Caco-2 (cell line): ENCODE measurements at places on chromosomes 12 and 14. TPM values are rescaled to one million over a fixed set of nuclear protein-coding genes. Genes with fewer than 3 reads are reported as not detected.

Gene RPGRIP1
- total RNA-seq: 0.12 TPM in 1 of 2 replicates, not detected in the other

Gene PGAM5
- 78.1 and 87.8 TPM in 2 replicates for total RNA-seq

Gene BCL2L2
- 19.1 and 20.8 TPM in 2 replicates for total RNA-seq

Gene MMP17
- 3.6 and 4.6 TPM in 2 replicates for total RNA-seq

Gene MEG3
- 0.37 TPM in 1 of 2 replicates, not detected in the other for total RNA-seq

Gene SMAGP
- total RNA-seq: 95.1 and 108 TPM in 2 replicates

Gene KRT80
- 0.26 and 0.29 TPM in 2 replicates for total RNA-seq

Gene RNF34
- 50.5 and 54.1 TPM in 2 replicates for total RNA-seq

Gene GSKIP
- total RNA-seq: 24.1 and 27.9 TPM in 2 replicates

Gene DDHD1
- total RNA-seq: 8.8 and 9.0 TPM in 2 replicates

Gene SERPINA10
- 5.6 and 7.3 TPM in 2 replicates for total RNA-seq

Gene RNASE7
- total RNA-seq: not detected in 2 replicates

Gene CCDC196
- total RNA-seq: not detected in 2 replicates

GRCh38 chr14:25004389-25004809 is 45.5 kb downstream of the STXBP6 start:
- H3K4me1 ChIP-seq: peaks cover 76% of the 10 kb centered on the region
- no peak for DNase-seq
- H3K27ac ChIP-seq: peak overlapping the region; percentile 48
- H3K27me3 ChIP-seq: no peaks in the 10 kb centered on the region
- H3K4me3 ChIP-seq: no peak overlapping the region
- no peaks in the 10 kb centered on the region for H3K36me3 ChIP-seq

GRCh38 chr12:76927170-76927784 is 48.5 kb upstream of the CSRP2 start:
- no peaks in the 10 kb centered on the region; the same call in 1 of the 2 replicates for H3K27me3 ChIP-seq
- H3K4me1 ChIP-seq: no peaks in the 10 kb centered on the region
- no peak overlapping the region for H3K27ac ChIP-seq
- DNase-seq: peak; percentile 38
- no peak overlapping the region for H3K4me3 ChIP-seq
- H3K36me3 ChIP-seq: no peaks in the 10 kb centered on the region

DNA sequence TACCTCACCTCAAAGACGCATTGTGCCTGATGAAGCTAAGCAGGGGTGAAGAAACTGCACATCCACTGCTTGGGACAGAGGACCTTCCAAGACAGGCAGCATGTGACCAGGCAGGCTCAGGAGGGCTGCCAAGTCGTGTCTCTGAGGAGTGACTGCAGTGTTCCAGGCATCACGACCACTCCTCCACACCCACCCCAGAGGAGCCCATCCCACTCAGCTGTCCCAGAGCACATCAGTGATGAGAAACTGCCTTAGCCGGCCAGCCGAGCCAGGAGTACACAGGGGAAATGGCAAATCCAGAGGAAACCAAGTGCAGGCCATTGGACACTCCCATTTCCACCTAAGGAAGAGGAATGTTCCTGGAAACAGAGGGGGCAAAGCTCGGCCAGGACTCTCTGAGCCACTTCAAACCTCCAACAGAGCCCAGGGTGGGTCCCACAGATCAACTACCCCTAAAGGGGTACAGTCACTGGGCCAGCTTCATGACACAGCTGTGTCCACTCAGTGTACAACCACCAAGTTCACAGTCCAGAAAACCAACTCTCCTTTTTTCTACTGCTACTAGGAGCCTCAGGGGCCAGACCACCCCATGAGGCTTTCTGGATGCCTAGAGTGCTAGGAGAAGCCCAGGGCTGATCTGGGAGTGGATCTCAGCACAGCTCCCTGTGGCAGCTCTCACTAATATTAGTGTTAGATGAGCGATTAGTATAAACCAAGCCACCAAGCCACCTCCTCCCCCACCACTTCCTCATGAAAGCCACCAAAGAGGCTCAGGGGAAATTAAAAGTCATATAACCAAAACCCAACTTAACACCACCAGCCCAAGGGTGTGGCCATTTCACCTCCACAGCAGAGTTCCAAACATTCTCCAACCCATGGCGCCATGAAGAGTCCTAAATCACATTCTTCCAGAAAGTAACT is 15.4 kb downstream of the PXN start:
- H3K27ac ChIP-seq: no peak overlapping the region
- H3K36me3 ChIP-seq: peaks cover 1% of the 10 kb centered on the region
- DNase-seq: no peak
- H3K4me3 ChIP-seq: no peak overlapping the region
- no peaks in the 10 kb centered on the region for H3K27me3 ChIP-seq
- H3K4me1 ChIP-seq: peaks cover 45% of the 10 kb centered on the region

DNA sequence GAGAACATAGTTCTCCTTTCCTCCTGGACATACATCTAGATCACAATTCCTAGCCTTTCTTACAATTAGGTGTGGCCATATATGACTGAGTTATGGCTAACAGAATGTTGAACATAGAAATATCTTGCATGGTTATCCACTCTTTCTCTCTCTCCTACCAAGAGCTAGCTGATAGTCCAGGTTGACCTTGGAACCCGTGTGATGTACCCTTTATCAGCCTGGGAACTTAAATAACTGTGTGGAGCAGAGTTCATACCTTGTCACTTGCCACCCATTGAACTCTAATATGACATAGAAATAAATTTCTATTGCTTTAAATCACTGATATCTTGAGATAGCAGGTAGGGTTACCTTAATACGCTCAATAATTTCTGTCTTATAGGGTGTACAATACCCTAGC is 115.9 kb downstream of the TPH2 start:
- no peak overlapping the region for H3K4me3 ChIP-seq
- H3K36me3 ChIP-seq: no peaks in the 10 kb centered on the region
- no peak for DNase-seq
- no peaks in the 10 kb centered on the region for H3K27me3 ChIP-seq
- H3K27ac ChIP-seq: peak overlapping the region; percentile 96

DNA sequence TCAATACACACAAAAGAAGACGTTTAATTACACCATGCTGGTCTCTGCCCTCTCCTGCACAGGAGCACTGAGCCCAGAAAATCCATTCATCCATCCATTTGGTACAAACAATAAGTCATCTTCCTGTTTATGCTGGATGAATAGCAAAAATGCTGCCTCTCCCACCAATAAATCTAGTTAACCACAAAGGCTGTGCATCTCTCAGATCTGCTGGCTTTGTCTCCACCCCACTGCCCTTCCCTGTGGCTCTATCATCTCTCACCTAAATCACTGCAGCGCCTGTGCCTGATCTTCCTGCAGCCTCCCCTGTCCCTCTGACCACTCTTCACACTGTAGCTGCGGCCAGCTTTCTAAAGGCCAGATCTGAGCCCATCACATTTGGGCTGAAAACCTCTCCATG is 72.9 kb upstream of the DDX11 start:
- no peak overlapping the region for H3K27ac ChIP-seq
- H3K36me3 ChIP-seq: no peaks in the 10 kb centered on the region
- H3K27me3 ChIP-seq: no peaks in the 10 kb centered on the region; the same call in 1 of the 2 replicates

- H3K4me3 ChIP-seq: no peak overlapping the region
- H3K36me3 ChIP-seq: no peaks in the 10 kb centered on the region
- no peaks in the 10 kb centered on the region for H3K27me3 ChIP-seq
- H3K4me1 ChIP-seq: no peaks in the 10 kb centered on the region
- DNase-seq: no peak
Observed at GRCh38 chr14:74580275-74580672, 31.8 kb downstream of the LTBP2 start.

DNA sequence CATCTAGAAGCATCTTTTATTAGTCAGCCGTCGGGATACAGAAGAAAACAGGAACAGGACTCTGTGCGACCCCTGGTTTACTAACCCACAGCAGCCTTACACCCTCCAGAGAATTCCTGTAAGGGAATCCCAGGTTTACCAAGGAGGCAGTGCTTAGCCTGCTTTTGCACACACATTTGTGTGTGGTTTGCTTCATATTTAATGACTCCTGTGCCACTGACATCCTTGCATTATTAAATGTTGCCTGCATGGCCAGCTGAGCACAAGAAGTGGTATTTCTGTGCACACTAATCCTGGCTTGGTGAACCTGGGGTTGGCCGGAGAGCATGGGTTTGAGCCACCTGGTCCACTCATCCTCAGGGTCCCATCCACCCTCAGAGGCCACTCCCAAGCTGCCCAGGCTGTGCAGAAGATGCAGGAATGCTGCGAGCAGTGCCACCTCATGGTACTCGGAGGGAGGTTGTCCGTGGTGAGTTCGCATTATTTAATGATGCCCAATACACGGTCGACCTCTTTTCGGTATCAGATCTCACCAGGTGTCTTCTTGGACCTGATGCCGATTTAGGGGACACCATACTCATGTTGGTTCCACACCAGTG is 152.4 kb upstream of the RTL1 start:
- H3K27ac ChIP-seq: no peak overlapping the region
- no peaks in the 10 kb centered on the region for H3K27me3 ChIP-seq
- H3K4me1 ChIP-seq: no peaks in the 10 kb centered on the region
- H3K4me3 ChIP-seq: no peak overlapping the region
- H3K36me3 ChIP-seq: no peaks in the 10 kb centered on the region

GRCh38 chr14:89678768-89679167 is 261.7 kb upstream of the FOXN3 start:
- no peak overlapping the region for H3K4me3 ChIP-seq
- H3K27ac ChIP-seq: no peak overlapping the region
- peaks cover 3% of the 10 kb centered on the region for H3K4me1 ChIP-seq

DNA sequence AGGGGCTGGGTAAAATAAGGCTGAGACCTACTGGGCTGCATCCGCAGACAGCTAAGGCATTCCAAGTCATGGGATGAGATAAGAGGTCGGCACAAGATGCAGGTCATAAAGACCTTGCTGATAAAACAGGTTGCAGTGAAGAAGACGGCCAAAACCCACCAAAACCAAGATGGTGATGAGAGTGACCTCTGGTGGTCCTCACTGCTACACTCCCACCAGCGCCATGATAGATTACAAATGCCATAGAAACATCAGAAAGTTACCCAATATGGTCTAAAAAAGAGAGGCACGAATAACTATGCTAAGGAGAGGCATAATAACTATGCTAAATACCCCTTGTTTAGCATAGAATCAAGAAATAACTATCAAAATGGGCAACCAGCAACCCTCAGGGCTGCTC is 46.2 kb upstream of the MAP3K9 start:
- no peaks in the 10 kb centered on the region for H3K36me3 ChIP-seq
- H3K4me1 ChIP-seq: no peaks in the 10 kb centered on the region; the same call in 1 of the 2 replicates
- no peak for DNase-seq

GRCh38 chr14:73743431-73743931 is 29.3 kb upstream of the PNMA1 start:
- no peak for DNase-seq
- peaks cover 3% of the 10 kb centered on the region for H3K36me3 ChIP-seq
- H3K27ac ChIP-seq: peak overlapping the region; percentile 27
- no peaks in the 10 kb centered on the region for H3K27me3 ChIP-seq
- no peak overlapping the region for H3K4me3 ChIP-seq
- H3K4me1 ChIP-seq: peaks cover 75% of the 10 kb centered on the region

- H3K27me3 ChIP-seq: no peaks in the 10 kb centered on the region
- H3K4me3 ChIP-seq: no peak overlapping the region
- DNase-seq: no peak
Observed at GRCh38 chr12:104345234-104346066, 41.9 kb downstream of the EID3 start.

- no peak overlapping the region for H3K27ac ChIP-seq
- no peaks in the 10 kb centered on the region for H3K36me3 ChIP-seq
- no peaks in the 10 kb centered on the region for H3K4me1 ChIP-seq
- no peak for DNase-seq
Observed at GRCh38 chr12:131788070-131788469, 40.1 kb upstream of the MMP17 start.

DNA sequence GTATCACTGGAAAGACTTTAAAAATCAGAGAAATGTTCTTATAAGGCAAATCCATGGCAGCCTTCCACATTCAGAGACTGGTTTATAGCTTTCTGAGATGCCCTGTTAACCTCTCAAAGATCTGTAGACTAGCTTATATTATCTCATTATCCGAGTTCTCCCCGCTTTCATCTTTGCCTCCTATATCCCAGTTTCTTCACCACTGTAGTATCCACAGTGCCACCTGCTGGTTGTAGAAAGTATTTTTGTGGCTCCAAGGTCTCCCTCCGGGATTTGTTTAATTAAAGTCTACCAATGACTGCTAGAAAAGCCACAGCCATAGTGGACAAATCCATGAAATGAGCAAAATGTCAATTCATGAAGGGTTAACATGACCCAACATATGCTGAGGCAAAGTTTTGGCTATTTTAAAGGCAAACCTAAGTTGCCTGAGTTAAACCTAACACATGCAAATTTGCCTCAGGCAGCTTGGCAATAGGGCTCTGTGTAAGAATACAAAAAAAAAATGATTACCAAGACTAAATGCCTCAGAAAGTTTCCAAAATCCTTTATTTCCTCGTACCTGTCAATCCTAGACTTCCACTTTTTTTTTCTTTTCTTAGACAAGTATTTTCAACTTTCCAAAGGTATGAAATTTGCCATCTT is 218.8 kb upstream of the BMP4 start:
- H3K36me3 ChIP-seq: no peaks in the 10 kb centered on the region; the same call in 1 of the 2 replicates
- peak; percentile 76 for DNase-seq
- H3K4me1 ChIP-seq: peaks cover 47% of the 10 kb centered on the region
- no peak overlapping the region for H3K27ac ChIP-seq
- no peaks in the 10 kb centered on the region for H3K27me3 ChIP-seq
- no peak overlapping the region for H3K4me3 ChIP-seq

DNA sequence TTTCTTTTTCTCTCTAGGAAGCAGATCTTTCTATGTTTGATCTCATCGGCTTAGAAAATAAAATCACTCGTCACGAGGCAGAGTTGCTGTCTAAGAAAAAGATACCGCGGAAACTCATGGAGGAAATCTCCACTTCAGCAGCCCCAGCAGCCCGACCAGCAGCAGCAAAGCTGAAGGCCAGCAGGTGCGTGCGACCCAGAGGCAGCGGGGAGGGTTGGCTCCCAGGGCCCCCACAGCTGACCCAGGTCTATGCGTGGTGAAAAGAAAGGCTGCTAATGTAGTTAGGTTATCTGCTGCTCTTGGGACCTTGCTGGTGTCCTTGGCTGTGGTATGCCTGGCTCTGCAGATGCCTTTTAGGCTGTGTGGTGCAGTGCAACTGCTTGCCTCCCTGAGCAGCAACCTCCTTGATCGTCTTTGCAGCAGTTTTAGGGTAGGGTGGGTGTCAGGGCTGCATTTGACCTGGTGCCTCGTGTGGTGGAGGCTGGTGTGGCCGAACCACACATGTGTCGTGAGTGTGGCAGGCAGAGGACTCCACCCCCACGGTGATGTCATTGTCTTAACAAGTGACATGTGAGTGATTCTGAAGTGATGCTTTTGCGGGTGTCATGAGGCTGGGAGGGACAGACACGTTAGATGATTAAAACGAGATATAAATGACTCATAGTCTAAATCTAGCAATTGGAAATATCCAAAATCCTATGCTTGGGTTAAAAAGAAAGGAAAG is 68.6 kb downstream of the EP400 start:
- H3K4me1 ChIP-seq: no peaks in the 10 kb centered on the region
- H3K27ac ChIP-seq: no peak overlapping the region
- H3K4me3 ChIP-seq: no peak overlapping the region
- no peak for DNase-seq
- no peaks in the 10 kb centered on the region; the same call in none of the 2 replicates for H3K36me3 ChIP-seq
